Panc1 (cell line): ENCODE measurements at places on chromosomes 11 and 22. TPM values are rescaled to one million over a fixed set of nuclear protein-coding genes. Genes with fewer than 3 reads are reported as not detected.

The OR51B5 gene
- total RNA-seq = not detected

The SLCO2B1 gene
- total RNA-seq = 0.77 TPM

The DSCAML1 gene
- 1.6 TPM for total RNA-seq

The SLN gene
- total RNA-seq = not detected

The NXPE1 gene
- not detected for total RNA-seq

The C11orf24 gene
- total RNA-seq = 53.1 TPM

The RCOR2 gene
- 10.2 TPM for total RNA-seq

The ANO3 gene
- total RNA-seq = not detected

The ZNF215 gene
- 12.8 TPM for total RNA-seq

The TTC28 gene
- 24.8 TPM for total RNA-seq

The RIMBP3B gene
- total RNA-seq = 0.54 TPM

The FJX1 gene
- total RNA-seq = 31.1 TPM

The GPR83 gene
- 0.05 TPM for total RNA-seq

The KLHDC7B gene
- total RNA-seq = 1.8 TPM

The STIM1 gene
- 93.6 TPM for total RNA-seq

The CATSPERZ gene
- total RNA-seq = 0.64 TPM

The GAS2L1 gene
- total RNA-seq = 68.8 TPM

The MMP13 gene
- 0.15 TPM for total RNA-seq

The SPTBN2 gene
- 7.3 TPM for total RNA-seq

The PTS gene
- 64.2 TPM for total RNA-seq

The GGTLC2 gene
- total RNA-seq = not detected

The OR2D2 gene
- 0.49 TPM for total RNA-seq
